ENCODE measurements at places on chromosomes 2 and 18.
A peak's percentile ranks its signal among the peaks of the same experiment; 100 is the strongest.

DNA sequence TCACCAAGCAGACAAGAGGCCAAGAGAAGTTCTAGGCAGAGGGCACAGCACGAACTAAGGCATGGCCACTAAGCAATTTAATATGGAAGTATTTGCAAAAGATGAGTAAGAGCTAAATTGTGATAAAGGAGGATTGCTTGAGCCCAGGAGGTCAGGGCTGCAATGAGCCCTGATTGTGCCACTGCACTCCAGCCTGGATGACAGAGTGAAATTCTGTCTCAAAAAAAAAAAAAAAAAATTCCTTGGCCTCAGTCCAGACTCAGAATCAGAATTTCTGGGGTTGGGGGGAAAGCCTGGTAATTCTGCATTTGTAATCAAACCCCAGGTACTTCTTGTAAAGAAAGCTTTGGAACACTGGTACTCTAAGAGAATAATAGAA lies 46.8 kb upstream of the RTN4 start:
- DNase-seq, result no peak

DNA sequence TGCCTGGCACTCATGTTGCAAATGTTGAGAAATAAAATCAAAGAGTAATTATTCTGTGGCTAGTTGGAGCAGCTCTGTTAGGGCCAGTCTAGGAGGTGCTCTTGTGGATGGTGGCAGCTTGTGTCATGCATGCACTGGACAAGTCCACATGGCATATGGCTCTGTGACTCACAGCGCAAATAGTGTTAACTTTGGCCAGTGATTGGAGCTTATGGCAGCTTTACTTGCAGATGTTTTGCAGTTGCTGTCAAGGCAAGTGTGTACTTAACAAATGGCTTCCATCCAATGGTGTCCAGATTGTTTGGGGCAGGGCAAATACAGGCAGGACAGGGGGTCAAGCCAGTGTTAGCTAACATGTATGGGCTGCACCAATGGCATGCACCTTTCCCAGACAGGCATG lies 26.1 kb upstream of the TMX3 start:
- peak; percentile 21 for DNase-seq

DNA sequence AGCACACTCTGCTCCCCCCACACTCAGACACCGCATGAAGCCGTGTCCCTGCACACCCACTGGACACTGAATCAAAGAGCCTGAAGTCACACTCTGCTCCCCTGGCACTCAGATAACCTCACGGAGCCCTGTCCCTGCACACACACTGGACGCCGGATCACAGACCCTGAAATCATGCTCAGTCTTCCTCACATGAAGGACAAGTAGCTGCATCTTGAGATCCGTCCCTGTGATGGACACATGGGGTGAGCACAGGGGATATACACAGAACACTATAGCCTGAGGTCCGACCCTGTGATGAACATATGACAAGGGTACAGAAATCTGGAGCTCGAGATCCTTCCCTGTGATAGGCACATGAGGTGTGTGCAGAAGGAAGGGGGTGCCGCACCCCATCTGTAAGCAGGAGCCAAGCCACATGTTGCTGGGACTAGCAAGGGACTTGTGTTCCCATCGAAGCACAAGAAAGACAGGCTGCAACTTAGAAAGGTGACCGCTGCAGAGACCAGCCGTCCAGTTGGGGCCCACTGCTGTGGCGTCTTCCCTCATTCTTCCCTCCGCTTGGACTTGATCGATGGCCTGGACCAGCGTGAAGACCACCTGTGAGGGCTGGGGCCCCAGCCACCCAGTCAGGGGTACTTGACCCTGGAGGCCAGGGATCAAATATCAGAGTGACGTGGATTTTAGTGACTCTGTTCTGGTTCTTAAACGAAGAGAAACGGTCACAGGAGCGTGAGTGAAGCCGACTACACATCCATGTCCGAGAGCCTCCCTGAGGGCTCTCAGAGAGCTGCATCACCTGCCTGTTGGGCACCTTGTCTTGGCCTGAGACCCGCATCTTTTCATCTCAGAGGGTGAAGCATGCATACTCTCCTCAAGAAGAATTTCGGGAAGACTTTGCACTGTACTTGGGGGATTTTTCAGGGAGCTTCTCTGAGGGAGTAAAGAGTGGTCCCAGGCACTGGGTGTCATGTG lies 391.7 kb upstream of the SALL3 start:
- DNase-seq, result no peak

DNA sequence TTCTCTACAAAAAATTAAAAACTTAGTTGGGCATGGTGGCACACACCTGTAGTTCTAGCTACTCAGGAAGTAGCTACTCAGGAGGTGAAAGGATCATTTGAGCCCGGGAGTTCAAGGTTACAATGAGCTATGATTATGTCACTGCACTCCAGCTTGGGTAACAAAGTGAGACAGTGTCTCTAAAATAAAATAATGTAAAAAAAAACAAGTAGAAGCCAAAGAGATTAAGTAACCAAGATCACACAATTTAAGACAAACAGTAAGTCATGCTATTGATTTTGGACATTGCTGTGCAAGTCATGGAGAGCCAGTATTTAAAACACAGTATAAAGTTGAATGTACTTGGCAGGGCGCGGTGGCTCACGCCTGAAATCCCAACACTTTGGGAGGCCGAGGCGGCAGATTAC lies 20.5 kb downstream of the ITSN2 start:
- no peak for DNase-seq

- DNase-seq, result no peak
Observed at GRCh38 chr2:67318993-67319481, 78.1 kb upstream of the ETAA1 start.

- no peak for DNase-seq
Observed at GRCh38 chr2:58739033-58739432, 497.9 kb upstream of the FANCL start.

DNA sequence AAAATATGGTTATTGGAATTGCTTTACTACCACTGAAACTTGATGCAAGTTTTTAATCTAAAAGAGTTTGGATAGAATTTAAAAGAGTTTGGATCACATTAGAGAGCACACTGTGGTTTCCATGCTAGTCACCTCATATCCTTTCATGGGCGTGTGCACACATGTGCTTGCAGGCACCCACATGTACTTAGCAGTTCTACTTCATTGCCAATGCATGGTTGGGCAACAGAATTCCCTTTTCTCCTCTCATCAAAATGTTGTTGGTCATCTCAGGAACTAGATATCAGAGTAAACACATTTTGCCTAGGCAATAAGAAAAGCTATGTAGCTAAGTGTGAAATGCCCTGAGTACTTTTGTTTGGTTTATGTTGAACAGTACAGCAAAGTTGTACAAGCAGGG lies 254.1 kb upstream of the RASGRP3 start:
- DNase-seq, result no peak

- DNase-seq, result peak; percentile 87
Observed at GRCh38 chr2:127086990-127087790, 19.8 kb downstream of the BIN1 start.

GRCh38 chr2:241063587-241063986 lies 38.5 kb downstream of the MTERF4 start:
- no peak for DNase-seq

DNA sequence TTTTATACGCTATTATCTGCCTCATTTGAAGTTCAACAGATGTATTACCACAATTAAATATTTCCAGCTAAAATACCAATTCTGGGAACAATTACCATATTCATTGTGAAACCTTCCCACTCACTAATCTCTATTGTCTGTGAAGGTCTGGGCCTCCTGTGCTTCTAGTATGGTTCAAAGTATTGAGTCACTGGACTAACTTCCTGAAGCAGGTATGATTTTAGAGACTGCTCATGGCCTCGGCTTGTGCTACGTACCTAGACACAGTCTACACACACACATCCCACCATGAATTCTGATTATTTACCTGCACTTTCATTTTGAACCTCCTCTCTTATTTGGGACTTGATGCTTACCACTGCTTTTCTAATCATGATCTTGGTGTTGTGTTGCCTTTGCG lies 180.7 kb upstream of the EPHA4 start:
- no peak for DNase-seq

GRCh38 chr2:108454440-108454839 lies 5.4 kb downstream of the GCC2 start:
- no peak for DNase-seq

- peak; percentile 75 for DNase-seq
Observed at GRCh38 chr2:204491528-204491927, 53.7 kb upstream of the PARD3B start.

DNA sequence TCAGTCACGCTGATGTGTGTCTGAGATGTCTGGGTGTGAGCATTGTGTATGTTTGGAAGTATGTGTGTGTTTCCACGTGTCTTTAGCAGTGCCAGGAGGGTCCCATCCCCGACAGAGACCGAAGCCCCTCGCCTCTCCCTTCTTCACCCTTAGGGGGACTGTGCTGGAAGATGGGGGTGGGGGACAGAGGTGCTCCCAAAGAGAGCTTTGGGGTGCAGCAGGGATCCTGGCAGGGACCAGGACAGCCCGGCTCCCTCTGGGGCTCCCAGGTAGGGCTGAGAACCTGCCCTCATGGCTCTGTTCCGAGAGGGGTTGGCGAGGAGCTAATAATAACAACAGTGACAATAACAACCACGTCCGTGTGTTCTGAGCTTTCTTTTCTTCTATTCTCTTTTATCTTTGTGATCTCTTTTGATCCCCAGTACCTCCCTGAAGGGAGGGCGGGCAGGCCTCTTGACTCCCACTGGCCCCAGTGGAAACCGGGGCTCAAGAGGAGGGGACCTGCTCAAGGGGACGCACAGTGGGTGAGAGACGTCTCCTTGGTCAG lies 57.6 kb downstream of the SMAD7 start:
- no peak for DNase-seq

- DNase-seq, result peak; percentile 82
Observed at GRCh38 chr2:229927817-229928321, 5.6 kb downstream of the FBXO36 start.

- DNase-seq, result peak; percentile 27
Observed at GRCh38 chr2:97849881-97850528, 136.6 kb downstream of the ZAP70 start.

- peak; percentile 56 for DNase-seq
Observed at GRCh38 chr2:172516299-172516698, 39.6 kb upstream of the PDK1 start.

DNA sequence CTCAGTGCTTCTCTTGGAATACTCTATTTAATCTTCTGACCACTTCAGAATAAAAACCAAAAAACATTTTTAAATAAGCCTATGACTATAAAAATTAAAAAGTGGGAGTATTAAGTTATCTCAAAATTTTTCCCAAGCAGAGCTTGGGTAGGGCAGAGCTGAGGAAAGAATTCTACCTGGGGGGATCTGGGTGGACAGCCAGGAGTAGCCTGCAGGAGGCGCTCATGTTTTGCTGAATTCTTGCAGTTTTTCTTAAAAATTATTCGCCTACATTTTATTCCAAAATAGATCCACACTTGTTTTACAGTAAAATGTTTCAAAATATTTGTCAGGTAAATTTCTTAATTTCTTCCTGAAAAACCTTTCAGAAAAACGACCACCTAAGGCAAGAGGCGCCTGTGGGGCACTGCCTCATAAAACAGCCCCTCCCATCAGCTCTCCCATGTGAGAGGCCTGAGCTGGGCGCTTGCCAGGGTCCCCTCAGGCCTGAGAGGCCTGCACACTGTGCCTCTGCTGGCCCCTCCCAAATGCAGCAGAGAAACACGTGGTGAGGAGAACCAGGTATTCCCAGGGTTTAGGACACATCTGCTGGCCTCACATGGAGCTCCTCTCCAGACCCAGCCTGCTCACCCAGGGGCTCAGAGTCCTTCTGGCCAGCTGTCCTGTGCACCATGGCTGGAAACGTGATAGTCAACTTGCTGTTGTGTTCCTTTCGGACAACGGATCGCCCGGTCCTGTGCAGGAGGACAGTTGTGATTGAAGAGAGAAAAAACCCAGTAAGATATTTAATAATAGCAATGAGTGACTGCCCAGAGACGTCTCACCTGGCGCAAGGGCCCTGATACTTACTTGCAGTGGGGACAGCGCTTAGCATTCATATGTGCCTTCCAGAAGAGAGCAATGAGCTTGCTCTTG lies 17.5 kb downstream of the POLR1A start:
- no peak for DNase-seq

DNA sequence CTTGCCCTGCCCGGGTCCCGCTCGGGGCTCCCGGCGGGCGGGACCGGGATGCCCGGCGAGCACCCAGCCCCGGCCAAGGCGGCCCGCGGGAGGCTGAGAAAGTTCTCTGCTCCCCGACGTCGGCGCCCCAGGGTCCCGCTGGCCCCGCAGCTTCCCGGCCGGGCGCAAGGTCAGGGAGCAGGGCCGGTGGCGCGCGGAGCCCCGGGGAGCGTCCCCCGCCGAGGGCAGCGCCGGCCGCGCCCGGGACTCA lies 331 bp downstream of the SERPINE2 start:
- DNase-seq, result no peak

DNA sequence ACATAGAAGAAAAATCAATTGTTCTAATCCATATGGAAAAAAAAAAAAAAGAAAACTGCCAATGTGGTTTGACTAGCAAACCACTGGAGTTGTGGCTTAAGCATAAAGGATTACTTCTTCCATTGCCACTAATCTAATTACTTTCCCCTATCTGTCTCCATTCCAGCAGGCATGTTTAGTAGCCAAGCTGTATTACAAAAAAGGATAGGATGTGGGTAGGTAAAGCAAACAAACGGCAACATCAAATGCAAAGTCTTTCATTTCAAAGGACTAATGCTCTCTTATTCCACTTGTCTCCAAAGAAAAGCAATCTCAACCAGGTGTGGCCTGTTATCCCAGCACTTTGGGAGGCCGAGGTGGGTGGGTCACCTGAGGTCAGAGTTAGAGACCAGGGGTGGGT lies 36.5 kb downstream of the SLC8A1 start:
- DNase-seq, result no peak

- no peak for DNase-seq
Observed at GRCh38 chr2:225140723-225141122, 98.5 kb upstream of the DOCK10 start.

DNA sequence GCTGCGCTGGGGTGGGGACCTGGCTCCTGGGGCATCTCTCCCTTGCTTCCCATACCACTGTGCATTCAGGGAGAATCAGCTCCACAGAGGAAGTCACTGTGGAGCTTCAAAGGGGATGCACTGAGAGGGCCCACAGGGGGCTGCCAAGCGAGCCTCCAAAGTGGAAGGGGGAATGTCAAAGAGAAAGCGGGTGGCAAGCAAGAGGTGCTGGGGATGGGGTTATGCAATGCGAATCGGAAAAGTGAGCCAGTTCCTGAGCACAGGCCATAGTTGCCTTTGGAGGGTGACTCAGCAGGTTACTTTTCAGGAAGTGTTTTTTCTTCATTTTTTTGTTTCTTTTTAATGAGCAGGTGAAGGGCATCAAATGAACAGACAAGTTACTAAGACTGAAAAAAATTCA lies 17.6 kb downstream of the PMAIP1 start:
- DNase-seq, result no peak

- DNase-seq, result no peak
Observed at GRCh38 chr2:174977364-174977763, 27.8 kb downstream of the CHN1 start.

GRCh38 chr18:3914109-3914508 lies 464.1 kb downstream of the TGIF1 start:
- no peak for DNase-seq

DNA sequence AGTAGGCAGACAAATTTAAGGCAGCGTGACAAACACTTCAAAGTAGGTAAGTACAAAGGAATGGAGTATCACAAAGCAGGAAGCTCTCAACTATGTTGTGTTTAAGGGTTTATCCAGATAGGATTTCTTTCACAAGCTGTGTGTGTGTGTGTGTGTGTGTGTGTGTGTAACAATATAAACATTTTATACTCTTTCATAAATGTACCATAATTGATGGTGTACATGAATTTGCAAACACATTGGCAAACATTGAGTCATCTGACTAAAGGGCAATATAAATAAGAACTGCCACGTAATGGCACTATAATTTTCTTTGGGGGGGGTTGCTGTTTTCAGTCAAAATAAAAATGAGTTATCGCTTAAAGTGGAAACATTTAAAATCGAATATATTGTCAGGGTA lies 1004.4 kb upstream of the DDX18 start:
- DNase-seq, result peak; percentile 68
